ENCODE measurements at places on chromosomes 2 and 18.

GRCh38 chr2:120565095-120565460 lies 170.6 kb upstream of the GLI2 start:
- DNase-seq, result no peak

DNA sequence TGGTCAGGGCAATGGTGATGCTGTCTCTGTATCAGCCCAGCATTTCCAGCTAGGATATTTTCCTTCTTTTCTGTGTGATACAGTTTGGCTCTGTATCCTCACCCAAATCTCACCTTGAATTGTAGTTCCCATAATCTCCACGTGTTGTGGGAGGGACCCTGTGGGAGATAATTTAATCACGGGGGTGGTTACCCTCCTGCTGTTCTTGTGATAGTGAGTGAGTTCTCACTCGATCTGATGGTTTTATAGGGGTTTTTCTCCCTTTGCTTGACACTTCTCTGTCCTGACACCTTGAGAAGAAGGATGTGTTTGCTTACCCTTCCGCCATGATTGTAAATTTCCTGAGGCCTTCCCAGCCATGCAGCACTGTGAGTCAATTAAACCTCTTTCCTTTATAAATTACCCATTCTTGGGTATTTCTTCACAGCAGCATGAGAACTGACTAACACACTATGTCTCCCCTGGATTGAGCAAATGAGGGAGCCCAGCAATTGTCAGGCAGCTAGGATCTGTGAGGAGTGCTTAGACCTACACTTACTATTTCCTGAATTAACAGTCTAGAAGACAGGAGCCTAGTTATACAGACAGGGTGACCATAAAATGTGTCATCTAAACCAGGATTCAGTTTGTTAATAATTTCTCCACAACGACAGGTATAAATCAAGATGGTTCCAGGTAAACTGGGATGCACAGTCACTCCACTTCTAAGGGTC lies 6.0 kb downstream of the SCN2A start:
- DNase-seq, result no peak

DNA sequence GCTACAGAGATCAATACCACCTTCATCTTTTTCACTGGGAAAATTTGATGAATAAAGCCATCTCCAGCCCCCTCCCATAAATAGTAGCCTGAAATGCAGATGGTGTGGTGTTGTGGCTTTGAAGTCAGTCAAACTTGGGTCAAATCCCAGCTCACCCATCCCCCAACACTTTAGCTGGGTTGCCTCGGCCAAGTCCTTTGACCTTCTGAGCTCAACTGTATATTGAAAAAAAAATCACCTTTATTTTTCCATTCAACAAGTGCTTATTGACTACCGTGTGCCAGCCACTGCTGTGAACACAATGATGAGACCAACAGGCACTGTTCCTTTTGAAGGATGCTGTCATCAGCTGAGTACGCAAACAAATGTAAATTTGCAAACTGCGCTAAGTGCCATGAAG lies 35.1 kb upstream of the NTSR2 start:
- no peak for DNase-seq

DNA sequence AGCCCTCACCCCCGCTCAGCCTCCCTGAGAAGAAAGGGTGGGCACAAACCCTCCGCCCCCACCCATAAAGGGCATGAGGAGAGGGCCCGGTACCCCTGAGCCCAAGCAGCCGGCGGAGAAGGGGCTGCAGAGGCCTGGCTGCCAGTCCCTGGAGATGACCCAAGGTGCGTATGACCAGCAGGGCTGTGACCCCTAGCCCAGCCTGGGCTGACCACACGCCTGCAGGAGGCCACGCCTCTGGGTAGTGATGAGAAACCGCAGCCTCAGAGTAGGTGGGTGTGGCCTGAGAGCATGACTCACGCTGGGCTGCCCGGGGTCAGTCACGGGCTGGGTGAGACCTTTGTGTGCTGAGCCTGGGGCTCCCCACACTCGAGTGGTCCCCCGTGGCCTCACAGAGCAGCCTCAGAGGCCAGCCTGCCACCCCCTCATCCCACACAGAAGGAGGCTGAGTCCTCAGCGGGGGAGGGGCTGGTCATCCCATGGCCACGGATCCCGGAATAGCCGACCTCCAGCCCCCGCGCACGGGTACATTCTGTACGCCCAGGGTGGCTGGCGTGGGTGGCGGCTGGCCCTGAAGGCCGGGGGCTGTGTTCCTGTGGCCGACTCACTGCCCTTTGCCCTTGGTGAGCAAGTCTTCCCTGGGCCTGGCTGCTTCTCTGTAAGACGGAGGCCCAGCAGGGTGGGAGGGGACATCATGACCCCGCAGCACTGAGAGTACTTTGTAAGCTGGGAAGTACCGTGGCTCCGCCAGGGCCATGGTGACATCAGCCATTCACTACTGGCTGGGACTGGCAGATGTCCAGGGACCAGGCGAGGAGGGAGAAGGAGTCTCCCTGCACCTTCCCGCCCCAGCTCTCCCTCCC lies 110.8 kb upstream of the OTOS start:
- DNase-seq, result peak; percentile 84

DNA sequence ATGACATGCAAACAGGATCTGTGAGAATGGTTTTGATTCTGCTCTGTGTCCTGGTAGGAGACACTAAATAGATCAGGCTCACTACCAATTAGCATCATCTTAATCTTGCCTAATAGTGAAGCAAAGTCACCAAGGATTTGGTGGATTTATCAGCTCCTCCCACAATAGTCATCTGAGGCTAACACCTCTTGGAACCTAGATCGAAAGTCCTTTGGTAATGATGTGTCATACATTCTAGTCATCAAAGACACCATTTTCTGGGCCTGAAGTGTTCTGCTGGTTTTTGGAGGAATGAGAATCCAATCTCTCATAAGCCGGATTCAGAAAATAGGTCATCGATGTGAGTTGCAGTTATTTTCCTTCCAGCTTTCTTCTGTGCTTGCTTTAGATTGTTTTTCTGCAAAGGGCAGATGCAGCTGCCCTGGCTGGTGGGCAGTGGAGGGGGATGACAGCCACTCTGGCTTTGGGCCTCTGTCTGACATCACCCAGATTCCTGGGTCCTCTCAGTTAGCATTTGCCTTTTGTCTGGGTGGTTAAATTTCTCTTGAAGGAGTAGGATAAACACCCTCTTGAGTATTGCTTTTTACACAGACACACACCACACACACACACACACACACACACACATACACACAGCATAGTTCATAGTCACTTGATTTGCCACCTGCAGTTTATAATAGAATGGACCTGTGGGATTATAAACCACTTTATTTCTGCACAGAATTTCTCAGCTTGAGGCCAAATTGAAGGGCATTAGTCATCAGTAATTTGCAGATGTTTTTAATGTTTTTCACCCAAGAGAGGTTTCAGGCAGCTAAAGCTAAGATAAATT lies at the start of gene MYO3B:
Gene MYO3B (plus strand): TSS at position 198 of the 832 bp plus-strand sequence. CDS start 141 bp downstream, at position 339.
- peak; percentile 69 for DNase-seq

GRCh38 chr2:230868161-230868946 lies 3.6 kb downstream of the ITM2C start:
- DNase-seq, result no peak

- DNase-seq, result no peak
These were observed 55.4 kb upstream of the ATP5MC3 start for GRCh38 chr2:175236930-175237329.

DNA sequence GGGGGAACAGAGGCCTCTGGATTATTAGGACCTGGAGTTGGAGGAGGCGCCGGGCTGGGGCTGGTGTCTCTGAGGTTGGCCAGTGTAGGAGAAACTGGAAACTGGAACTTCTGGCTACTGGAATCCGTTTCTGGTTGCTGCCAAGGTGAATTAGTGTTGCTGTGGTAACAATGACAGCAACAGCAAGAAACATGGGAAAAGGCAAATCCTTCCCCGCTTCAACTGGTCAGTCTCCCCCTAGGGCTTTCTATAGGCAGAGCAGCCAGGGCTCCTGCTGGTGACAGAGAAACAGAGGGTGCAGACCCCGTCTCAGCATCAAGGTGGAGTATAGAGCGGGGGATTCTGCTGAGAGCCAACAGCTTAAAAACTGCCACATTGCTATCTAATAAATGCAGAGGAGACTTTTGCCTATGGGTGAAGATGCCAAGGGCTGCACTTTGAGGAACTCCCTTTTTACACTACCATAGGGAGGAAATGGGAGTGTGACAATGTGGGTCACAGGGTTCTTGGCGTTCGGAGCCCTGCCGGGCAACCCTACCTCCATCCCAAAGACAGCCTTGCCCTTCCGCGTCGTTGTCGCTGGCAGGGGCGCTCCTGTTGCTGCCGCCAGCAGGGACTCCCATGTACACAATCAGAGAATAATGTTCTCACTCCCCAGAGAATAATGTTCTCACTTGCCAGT lies 81.4 kb upstream of the CABLES1 start:
- DNase-seq, result peak; percentile 80

DNA sequence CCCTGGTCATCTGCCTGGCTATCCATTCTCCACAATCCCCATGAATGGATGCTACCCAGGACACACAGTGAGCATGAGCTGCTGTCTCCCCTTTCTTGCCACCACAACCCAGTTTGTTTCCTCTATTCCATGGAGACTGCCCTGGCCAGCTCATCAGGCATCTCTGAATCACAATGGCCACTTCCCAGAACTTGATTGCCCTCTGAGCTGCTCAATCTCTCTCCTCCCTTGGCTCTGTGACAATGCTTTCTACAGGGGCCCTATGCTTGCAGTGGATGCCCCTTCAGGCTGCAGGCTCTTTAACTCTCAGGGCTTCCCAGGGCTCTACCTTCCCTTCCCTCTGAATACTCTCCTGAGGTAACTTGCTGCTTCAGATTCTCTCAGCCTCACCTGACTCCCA lies 14.4 kb upstream of the SLC4A5 start:
- DNase-seq, result no peak

DNA sequence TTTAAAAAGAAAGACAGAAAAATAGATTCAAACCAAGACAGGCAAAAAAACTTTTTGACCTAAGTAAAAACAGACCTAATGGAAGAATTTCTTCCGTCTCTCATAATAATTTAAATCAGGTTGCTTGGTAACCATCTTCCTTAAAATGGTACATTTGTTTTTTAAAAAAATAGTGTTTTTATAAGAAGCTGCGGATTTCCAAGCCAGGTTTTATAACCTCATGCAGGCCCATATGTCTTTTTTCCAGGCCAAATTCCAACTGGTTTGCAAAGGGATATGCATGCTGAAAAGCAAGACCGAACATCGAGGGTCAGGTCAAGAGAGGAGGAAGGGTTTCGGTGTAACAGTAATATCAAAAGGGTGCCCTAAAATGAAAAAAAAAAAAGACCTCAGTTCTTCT lies 172.9 kb downstream of the MAIP1 start:
- no peak for DNase-seq

All from fibroblast of gingiva (primary cell).